ENCODE measurements at places on chromosomes 6 and 20.
A peak's percentile ranks its signal among the peaks of the same experiment; 100 is the strongest.

- DNase-seq = no peak
Observed at GRCh38 chr20:38243709-38244020, 16.9 kb downstream of the KIAA1755 start.

GRCh38 chr6:47057830-47058540, 15.9 kb upstream of the ADGRF1 start:
- no peak for DNase-seq

GRCh38 chr6:152309648-152310047, 327.5 kb downstream of the SYNE1 start:
- DNase-seq = no peak

DNA sequence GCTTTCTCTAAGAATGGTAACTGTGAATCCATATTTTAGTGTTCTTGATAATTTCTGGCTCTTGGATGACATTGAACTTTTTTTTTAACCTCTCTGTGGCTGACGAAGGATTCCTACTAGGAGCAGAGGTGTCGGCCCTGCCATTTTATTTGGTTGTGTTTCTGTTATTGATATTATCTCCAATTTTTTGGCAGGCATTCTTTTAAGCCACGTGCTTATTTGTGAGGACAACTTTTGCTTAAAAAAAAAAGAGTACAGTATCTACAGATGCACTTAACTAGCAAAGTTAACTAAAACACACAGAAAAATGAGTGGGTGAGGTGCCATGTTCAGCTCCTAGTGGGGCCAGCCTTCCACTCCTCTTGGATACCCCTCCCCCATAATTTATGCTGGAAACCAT, 1.1 kb downstream of the FANCE start:
- DNase-seq = peak; percentile 85

GRCh38 chr6:166584155-166584554, 2.3 kb downstream of the RAMACL start:
- no peak for DNase-seq

DNA sequence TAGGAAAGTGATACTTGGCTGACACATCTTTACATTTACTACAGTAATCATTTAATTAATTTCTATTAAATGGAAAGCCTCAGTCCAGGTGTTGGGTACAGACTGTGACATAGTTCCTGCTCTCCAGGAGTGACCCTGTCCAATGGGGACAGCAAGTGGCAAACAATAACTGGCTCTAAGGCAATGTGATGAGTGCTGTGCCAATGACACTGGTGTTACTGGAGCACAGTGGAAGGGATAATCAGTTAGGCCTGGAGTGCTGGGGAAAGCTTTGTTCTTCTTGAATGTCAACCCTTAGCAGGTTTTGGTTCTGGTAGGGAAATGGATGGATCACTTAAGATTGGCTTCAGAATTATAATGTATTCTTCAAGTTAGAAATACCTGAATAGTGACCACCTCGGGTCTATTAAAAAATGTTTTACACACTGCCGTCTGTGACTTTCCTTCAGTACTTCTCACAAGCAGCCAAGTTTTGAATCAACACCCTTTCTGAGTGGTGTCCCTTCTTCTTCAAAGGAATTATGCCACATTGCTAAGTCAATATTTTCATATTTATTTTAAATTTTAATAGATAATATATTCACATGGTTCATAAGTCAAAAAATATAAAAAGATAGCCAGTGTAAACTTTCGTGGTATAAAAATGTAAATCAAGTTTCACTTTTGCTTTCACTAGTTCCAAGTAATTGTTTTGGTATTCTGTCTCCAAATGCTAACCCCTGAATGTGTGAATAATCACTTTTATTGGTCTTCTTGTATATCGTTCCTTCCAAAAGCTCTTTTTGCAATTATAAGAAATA, 9.6 kb downstream of the CMTR1 start:
- no peak for DNase-seq

DNA sequence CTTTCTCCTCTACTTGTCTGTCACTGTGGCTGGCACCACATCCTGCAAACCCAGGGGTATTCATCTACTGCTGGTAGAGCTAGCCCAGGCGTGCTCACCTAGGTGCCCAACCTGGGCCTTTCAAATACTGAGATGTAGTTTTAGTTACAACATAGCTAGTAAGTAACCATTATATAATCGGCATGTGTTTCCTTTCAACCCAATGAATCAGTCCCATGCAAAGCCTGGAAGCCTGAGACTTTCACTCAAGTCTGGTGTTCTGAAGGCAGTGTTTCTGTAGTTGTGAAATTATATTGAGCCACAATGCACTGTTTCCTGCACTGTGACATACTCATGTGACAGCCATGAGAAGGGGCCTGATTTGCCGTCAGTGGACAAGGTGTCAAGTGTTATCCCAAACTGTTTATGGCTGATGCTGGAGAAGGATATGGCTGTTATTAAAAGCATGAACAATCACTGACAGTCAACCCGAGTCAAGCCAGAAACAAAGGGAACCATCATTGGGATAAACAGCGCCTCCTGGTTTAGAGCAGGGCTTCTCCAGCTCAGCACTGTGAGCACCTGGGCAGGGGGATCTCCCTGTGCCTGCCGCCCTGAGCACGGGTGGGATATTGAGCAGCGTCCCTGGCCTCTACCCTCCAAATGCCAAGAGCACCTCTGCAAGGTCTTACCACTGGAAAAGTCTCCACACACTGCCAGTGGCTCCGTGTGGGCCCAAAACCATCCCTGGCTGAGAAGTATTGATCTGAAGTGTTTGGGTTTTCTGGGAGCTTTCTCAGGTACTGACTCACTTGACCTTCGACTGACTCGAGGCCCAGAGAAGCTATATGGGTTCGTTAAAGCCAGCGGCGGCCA, 1.6 kb downstream of the PSMA7 start:
- peak; percentile 48 for DNase-seq

DNA sequence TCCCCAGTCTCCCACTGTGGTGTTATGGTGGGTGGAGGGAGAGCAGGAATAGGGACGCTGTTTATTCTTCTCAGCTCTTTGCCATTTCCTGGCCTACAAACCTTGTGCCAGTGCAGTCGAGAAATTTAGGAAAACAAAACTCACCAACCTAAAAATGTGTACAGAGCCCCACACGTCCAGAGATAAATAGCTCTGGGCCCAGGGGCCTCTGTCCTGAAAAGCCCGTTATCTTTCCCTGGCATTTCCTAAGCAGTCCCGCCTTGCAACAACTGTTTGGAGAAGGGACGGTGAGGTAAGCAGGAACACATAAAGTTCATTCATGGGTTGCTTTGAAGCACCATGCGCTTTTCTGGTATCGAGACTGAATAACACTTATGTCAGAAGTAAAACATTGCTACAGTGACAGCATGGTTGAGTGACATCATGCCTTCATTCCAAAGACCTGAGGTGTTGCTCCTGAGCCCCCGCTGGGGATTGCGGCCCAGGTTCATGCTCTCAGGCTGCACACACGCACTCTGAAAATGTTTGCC, 80.1 kb upstream of the NXT1 start:
- no peak for DNase-seq

- DNase-seq = no peak
Observed at GRCh38 chr20:62429455-62430310, 2.3 kb upstream of the RBBP8NL start.

- DNase-seq = peak; percentile 66
Observed at GRCh38 chr20:39264506-39265172, 302.5 kb downstream of the DHX35 start.

DNA sequence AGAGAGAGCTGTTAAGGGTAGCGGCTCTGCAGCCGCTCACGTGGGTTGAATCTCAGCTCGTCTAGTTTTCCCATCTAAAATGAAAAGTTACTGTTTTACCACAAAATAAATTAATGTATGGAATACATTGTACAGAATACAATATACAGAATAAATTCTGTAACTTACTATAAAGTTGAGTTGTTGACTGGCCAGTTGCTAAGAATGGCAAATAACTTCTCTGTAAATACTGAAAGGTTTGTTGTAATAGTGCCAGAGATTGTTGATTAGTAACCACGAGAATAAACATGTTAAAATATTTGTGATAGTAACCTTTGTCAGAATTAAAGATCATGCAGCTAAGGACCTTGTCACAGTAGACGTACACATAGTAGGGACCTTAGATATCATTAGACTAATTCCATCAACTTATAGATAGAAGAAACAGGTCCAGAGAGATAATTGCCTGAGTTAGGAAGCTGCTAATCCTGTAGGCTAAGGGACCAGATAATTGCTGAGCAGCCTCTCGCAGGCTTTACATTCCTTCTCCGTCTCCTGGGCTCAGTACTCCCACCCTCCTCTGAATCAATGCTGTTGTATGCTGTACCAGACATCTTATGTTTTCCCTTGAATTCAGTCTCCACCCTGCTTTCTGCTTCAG, 544 bp upstream of the NRM start:
- DNase-seq = peak; percentile 22

- DNase-seq = no peak
Observed at GRCh38 chr6:65790666-65791065, 83.6 kb upstream of the EYS start.

DNA sequence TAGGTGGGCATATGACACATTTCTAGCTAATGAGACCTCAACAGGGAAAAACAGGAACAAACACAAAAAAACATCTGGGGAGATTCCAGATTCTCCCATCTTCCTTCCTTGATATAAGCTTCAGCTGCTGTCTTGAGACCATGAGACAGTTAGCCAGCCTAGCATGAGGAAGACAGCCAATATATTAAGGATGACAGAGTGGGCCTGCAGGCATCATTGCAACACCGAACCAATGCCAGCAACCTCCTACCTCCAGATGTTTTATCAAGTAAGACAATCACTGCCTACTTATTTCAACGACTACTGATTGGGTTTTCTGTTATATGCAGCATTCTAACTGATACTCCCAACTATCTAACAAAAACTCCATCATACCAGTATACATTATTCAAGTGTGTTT, 119.0 kb downstream of the ISM1 start:
- DNase-seq = no peak

GRCh38 chr6:40268614-40269013, 318.6 kb downstream of the LRFN2 start:
- no peak for DNase-seq

DNA sequence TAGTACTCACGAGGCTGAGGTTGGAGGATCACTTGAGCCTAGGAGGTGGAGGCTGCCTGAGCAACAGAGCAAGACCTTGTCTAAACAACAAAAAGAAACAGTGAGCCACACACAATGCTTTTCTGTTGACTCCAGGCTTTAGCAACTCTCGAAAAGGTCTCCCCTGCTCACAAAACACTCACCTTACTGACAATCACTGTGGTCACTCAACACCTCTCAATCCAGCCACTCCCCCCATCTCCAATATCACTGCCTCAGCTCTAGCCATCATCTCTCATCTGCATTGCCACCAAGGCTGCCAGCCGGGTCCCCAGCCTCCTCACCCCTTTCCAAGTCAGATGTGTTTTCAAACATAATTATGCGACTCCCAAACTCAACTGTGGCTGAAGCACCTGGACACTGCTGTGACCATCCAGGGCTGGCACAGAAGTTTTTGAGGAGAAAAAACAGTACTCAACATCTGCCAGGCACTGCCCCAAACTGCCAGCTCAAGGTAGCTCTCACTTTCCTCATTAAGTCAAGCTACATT, 218.0 kb upstream of the ARID1B start:
- DNase-seq = no peak

- DNase-seq = peak; percentile 35
Observed at GRCh38 chr20:44264287-44264686, 17.2 kb downstream of the GDAP1L1 start.

- no peak for DNase-seq
Observed at GRCh38 chr20:15911581-15911980, 661.7 kb downstream of the KIF16B start.

- no peak for DNase-seq
Observed at GRCh38 chr6:148570456-148570855, 176.4 kb upstream of the UST start.

DNA sequence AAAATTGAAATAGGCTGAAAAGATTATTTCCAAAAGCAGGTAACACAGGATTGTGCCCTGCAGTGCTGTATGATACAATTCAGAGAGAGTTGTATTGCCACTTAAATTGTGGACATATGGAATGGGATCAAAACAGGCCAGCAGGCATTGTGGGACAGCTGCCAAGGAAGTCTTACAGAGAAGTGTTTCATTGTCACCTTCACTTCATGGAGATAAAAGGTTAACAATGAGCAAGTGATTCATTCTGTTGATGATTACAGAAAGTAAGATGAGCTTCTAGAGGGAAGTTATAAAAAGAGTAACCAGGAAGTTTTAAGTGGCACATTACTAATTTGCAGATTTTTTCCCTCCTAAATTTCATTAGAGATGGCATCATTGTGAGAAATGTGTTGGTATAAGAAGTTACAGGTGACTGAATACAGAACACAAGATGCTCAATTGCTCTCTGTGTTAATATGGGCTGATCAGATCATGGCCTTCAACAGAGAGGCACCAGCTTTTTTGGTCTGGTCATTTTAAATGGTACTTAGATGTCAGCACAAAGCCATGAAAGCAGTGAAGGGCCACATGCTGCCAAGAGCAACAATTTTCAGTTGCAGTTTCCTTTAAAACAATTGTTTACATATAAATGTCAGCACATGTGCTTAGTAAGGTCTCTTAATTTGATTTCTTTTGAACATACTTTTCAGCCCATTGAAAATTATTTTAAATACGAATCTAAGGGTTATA, 402.5 kb upstream of the FKBP1C start:
- DNase-seq = no peak

GRCh38 chr20:6069669-6070068, 15.8 kb upstream of the LRRN4 start:
- no peak for DNase-seq

DNA sequence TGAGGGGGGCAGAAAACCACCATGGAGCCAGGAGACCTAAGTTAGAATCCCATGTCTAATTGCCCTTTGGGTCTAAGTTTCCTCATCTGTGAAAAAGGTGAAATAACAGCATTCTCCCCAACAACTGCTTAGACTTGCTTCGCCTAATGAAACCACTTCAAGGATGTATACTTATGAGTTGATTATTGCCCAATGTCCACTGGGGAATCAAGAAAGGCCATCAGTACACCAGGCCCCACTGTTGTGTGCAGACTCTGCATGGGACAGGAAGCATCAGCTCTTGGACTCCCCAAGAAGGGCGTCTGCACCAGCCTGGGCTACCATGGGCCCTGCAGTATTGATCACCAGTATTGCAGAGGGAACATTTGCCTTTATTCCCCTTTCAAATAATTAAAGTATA, 189.6 kb downstream of the MAFB start:
- no peak for DNase-seq

- DNase-seq = no peak
Observed at GRCh38 chr6:31114541-31114878, at the start of gene PSORS1C1. Gene PSORS1C1, plus strand, starts transcription at chr6:31114800. Its CDS starts 14,833 bp downstream, at chr6:31129633.

- DNase-seq = peak; percentile 42
Observed at GRCh38 chr6:150844371-150844770, 21.1 kb upstream of the MTHFD1L start.
